ENCODE measurements at places on chromosomes 3 and 15. TPM values are rescaled to one million over a fixed set of nuclear protein-coding genes. Genes with fewer than 3 reads are reported as not detected.

The PRICKLE2 gene
- 2.2 TPM for total RNA-seq

The GATA2 gene
- 4.0 TPM for total RNA-seq

The STRIT1 gene
- total RNA-seq, result not detected

The SGO1 gene
- 13.7 TPM for total RNA-seq

The ZDHHC23 gene
- 2.9 TPM for total RNA-seq

The TRIM42 gene
- total RNA-seq, result not detected

The TRIM69 gene
- 5.8 TPM for total RNA-seq

The TP63 gene
- 0.18 TPM for total RNA-seq

The ABI3BP gene
- total RNA-seq, result 1.6 TPM

The RTP3 gene
- not detected for total RNA-seq

The KY gene
- 0.09 TPM for total RNA-seq

The SCN11A gene
- total RNA-seq, result 0.01 TPM

The DGKG gene
- 7.3 TPM for total RNA-seq

The PLA2G4B gene
- 1.6 TPM for total RNA-seq

The OSTN gene
- not detected for total RNA-seq

The UPK1B gene
- 12.3 TPM for total RNA-seq

The SPATA12 gene
- 0.29 TPM for total RNA-seq

The SNRPN gene
- 102 TPM for total RNA-seq

The GASK1A gene
- not detected for total RNA-seq

The MORC1 gene
- total RNA-seq, result not detected

The CYP8B1 gene
- not detected for total RNA-seq

The DOCK3 gene
- total RNA-seq, result 0.38 TPM

The MGA gene
- 5.7 TPM for total RNA-seq

The HRG gene
- not detected for total RNA-seq
